NCI-H524 (cell line): ENCODE measurements at places on chromosomes 5 and 9.
A peak's percentile ranks its signal among the peaks of the same experiment; 100 is the strongest.

GRCh38 chr5:115084246-115084793 lies 85.4 kb downstream of the TRIM36 start:
- DNase-seq, result no peak

DNA sequence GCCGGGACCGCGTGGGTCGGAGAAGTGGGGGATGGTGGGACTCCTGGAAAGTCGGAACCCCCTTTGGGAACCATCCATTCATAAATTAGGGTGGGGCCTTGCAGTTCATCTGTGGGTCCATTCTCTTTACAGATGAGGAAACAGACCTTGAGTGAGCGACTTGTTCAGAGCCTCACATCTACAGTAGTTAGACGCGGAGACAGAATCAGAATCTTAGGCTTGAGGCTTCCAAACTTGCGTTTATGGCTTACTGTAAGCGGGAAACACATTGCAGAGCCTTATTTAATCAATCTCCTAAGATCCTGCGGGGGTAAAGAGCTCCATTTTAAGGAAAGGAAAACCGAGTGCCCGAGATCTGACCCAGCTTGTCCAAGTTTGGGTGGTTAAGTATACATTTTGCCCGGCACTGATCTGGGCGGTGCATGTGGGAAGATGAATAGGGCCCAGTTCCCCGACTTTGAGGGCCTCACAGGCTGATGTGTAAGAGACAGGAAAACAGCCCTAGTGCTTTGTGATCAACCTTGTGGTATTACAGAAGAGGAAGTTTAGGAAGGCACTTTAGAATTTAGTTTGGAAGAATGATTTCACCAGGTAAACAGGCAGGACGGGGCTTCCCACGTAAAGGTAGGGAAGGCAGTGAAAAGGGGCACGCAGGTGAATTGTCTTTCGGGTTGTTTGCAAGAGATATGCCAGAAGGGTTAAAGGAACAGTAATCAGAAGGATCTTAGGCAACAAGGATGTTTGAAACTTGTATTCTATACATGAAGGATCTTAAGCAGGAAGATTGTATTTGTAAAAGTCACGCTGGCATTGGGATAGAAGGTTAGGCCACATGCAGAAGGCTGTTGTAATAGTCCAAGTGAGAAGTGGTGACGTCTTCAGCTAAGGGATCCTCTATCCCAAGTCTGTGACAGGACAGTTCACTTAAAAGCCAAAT lies 744 bp downstream of the TARS1 start:
- no peak for DNase-seq

GRCh38 chr5:135829681-135830383 lies 4.6 kb upstream of the SLC25A48 start:
- peak; percentile 39 for DNase-seq

DNA sequence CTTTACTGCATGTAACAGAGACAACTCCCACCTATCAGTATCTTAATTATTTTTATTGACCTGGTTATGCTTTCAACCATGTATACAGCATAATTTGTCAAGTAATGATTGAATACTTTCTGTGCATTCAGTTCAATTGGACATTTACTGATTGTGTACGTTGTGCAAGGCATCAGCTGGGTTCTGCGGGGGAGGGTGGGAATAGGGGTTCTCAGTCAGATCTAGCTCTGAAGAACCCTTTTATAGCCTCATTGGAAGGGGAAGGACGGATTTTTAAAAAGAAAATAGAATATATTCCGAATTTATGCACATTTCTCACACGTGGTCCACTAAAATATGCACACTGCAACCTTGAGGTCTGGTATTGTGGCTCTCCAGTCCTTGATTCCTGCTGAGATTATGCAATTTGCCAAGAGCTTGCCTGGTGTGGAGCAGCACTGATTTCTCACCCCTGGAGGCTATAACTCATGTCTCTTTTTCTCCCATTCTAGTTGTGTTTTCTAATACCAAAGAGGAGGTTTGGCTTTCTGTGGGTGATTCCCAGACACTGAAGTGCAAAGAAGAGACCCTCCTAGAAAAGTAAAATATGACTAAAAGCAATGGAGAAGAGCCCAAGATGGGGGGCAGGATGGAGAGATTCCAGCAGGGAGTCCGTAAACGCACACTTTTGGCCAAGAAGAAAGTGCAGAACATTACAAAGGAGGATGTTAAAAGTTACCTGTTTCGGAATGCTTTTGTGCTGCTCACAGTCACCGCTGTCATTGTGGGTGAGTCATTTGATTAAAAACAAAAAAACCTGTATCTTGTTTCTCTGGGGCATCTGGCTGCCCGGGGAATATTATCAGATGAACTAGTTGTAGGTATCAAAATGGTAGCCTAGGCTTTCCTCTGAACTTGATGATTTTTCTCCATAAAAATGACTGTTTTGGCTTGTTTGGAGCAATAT lies 1.7 kb downstream of the SLC1A3 start:
- no peak for DNase-seq

DNA sequence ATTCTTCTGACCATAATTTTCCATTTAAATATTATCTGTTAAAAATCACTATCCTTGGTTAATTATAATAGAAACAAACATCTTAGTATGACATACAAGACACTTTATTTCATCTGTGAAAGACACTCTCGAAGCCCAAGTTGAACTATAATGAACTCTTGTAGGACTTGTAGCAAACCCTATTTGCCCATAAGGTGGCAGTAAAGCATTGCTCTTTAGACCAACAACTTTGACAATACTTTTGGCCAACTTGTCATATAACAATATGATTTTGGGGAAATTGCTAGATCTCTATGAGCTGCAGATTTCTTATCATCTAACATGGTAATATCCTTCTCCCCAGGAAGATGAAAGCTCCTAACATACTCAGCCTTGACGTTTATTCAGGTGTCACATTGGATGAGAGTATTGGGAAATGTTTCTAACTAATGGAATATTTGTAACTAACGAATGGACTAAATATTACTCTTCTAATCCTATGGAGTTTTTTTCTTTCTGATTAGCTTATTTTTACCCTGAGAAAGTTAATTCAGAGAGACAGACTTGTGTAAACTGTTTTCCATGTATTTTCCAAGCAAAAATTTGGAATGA lies 11.0 kb downstream of the SPINK14 start:
- DNase-seq, result no peak

DNA sequence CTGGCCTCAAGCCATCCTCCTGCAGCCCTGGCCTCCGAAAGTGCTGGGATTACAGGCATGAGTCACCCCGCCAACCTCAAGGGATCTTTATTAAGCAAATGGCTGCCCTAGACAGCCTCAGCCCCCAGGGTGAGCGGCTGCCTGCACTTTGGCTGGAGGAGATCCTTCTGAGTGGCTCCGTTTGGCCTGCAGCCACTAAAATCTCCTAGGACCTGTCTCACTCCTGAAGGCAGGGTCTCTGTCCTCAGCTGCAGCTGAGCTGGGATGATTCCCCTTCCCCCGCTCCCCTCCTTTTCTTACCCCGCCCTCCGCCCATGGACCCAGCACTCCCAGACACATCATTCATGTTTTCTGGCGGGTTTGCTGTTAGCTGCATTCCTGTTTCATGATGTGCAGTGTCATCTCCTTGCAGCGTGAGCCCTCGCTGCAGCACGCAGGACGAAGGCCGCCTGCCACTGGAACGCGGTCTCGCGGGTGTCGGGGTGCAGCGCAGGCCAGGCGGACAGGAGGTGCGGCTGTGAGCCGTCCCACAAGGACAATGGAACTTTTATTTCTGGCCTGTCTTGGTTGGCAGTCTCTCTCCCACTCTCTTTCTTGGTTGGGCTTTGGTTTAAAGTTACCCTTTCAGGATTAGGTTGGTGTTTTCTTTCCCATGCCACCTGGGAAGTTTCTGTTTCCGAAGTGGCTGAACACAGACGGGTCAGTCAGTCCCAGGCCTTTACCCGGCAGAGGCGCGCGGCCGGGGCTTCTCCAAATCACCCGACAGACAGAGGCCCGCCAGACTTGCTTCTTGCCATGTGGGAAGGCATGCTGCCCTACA lies 137.1 kb downstream of the FOXD1 start:
- no peak for DNase-seq

DNA sequence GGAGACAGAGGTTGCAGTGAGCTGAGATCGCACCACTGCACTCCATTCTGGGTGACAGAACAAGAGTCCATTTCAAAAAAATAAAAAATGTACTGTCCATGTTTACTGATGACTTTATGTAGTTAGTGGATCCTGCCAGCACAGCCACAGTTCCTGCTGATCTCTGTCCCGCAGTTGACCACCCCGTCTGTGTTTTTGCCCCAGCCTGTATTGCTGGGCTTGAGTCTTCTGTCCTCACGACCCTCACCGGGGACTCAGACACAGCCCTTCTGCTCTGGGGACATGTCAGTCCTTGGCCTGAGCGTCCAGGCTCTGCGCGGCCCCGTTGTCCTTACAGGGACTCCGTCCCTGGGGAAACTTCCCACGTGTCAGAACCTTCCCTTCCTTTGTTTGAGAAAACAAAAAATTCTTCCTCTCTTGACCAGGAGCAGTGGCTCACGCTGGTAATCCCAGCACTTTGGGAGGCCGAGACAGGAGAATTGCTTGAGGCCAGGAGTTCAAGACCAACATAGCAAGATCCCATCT lies 14.5 kb downstream of the SURF6 start:
- DNase-seq, result no peak

DNA sequence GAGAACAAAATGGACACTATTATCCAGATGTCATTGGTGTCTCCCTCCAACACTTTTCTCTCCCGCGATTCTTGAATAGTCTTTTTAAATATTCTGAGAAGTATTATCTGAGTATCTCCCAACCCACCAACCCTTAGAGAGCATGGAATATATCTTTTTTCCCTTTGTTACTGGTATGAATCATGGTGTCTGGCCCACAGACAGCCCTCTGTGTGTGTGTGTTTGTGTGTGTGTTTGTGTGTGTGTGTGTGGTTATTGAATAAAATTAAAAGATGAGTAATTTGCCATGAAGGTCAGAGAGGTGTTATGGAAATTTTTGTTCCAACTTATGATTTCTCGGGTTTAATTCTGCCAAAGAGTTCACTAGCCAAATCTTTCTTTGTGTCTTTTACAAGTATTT lies 47.7 kb downstream of the CAMK4 start:
- no peak for DNase-seq

- no peak for DNase-seq
Observed at GRCh38 chr9:4108754-4109465, 191.0 kb downstream of the GLIS3 start.

GRCh38 chr5:37222181-37222580 lies 27.0 kb downstream of the CPLANE1 start:
- DNase-seq, result no peak

GRCh38 chr9:35748858-35749514 lies at the start of the genes GBA2 and RGP1:
TSS of gene GBA2 (minus strand) at chr9:35749228. CDS start at chr9:35748704, 524 bp downstream.
TSS of gene RGP1 (plus strand) at chr9:35749287. CDS start at chr9:35749756, 469 bp downstream.
- DNase-seq, result peak; percentile 67

DNA sequence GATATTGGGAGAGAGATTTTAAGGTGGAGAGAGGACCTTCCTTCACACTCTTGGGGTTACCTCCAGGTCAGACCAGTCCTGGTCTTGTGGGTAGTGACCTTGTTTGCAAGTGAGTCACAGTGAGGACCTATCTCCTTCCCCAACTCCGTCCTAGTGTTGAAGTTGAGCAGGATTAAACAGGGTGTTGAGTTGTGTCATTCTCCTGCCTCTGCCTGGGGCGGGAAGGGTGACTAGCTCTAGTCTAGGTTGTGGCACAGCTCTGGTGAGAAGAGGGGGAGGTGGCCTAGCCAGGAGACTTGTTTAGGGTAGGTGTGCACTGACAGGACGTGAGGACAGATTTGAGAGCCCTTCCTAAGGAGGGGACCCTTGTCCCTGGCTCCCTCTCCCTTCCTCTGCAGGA lies 119.6 kb upstream of the PITX1 start:
- DNase-seq, result no peak

DNA sequence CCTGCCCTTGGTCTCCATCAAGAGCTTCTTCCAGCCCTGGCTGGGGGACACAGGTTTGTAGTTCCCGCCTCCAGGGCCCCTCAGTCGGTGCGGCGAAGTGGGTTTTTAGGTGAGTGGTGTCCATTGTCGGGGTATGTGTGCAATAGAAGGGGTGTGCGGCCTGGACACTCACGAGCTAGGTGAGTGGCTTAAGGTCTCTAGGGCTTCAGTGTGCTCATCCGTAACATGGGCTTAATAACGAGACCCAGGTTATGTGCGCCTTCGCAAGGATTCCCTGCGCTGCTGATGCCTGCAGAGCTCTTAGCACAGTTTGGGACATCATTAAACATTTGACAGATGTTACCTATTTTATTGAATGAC lies 656 bp downstream of the CEP78 start:
- DNase-seq, result no peak

- DNase-seq, result no peak
Observed at GRCh38 chr5:172897481-172898217, 61.6 kb upstream of the RPL26L1 start.

DNA sequence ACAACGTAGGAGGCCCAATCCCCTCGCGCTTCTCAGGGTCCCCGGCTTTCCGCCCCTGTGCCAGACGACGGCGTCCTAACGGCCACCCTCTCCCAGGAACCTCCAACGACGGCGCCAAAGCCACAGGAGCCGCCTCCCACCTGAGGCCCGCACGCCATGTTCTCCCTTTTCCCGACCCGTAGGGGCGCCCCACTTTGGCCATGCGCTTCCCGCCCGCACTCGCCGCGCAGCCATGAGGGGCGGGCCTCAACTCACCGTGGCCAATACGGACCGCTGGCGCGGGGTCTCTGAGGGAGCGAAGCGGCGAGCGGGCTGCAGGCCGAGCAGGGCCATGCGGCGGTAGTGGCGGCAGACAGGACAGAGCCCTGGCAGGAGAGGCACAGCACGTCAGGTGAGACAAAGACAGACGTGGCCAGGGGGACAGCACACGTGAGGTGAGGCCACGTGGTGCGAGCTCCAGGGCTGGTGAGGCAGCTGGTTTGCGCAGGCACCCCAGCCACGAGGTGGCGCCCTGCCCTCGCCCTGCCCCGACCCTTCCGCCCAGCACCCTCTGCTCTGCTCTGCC lies 1005.5 kb upstream of the PTPRD start:
- DNase-seq, result no peak

DNA sequence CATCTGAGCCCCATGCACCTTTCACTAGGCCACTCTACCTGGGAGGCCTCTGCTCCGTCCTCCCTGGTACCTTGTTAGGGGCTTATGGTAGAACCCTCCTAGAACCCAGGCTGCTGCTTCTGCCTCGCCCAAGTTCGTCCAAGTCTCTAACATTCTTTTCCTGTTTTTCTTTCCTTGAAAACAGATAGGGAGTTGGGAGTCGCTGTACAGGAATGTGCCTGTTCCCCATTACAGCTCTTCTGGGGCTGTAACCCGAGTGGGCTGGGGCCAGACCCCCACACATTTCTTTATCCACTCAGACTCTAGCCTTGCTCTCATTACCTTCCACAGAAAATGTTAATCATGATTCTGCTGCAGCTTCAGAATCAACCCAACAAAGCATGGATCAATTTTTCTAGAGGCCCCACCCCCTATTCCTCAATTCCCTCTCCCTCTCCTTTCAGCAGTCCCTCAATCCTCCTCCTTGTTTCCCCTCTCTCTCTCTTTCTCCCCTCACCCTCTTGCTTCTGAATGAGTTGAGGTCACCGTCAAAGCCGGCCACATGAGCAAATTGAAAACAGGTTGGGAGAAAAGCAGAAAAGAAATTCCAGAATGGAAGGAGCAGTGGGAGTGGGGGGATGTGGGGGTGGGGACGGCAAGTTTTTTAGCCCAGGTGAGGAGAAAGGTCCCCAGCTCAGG lies 193.8 kb upstream of the TRIM32 start:
- no peak for DNase-seq

- DNase-seq, result no peak
Observed at GRCh38 chr5:5804478-5805233, 382.2 kb downstream of the ICE1 start.
